ENCODE measurements at places on chromosomes 1 and 21.

DNA sequence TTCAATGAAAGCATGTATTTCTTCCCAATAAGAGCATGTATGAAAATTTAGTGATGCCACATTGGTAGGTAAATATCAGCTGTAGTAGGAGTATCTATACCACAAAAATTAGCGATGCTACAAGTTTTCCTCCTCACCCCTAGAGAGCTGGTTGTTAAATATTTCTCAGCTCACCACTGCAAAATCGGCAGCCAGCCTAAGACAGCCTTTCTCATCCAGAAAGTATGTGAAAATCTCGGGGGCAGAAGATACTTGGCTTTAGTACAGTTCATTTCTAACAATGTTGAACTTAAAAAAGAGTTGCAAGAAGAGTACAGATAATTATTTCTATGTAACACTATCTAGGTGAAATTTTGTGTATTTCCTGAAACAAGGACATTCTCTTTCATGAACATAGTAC is 235.4 kb downstream of the TPR start:
- no peak for DNase-seq

- no peak for DNase-seq
Measured at GRCh38 chr1:171748651-171749050, 6.8 kb upstream of the VAMP4 start.

GRCh38 chr21:43585924-43586413 is 73.3 kb downstream of the HSF2BP start:
- no peak for DNase-seq

DNA sequence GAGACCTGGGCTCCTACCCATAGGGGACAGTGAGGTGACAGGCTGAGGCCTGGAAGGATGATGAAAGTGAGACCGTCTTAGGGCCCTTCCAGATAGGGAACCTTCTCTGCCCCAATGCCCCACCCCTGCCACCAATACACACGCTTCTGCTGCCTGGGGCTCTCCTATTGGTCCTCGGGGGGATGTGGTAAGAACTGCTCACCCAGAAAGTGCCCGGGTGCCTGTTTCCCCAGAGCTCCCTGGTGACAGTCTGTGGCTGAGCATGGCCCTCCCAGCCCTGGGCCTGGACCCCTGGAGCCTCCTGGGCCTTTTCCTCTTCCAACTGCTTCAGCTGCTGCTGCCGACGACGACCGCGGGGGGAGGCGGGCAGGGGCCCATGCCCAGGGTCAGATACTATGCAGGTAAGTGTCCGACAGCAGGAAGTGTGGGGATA is 948 bp downstream of the SEMA4A start:
- DNase-seq = no peak

GRCh38 chr21:39971956-39972355 is 104.7 kb downstream of the PCP4 start:
- no peak for DNase-seq

DNA sequence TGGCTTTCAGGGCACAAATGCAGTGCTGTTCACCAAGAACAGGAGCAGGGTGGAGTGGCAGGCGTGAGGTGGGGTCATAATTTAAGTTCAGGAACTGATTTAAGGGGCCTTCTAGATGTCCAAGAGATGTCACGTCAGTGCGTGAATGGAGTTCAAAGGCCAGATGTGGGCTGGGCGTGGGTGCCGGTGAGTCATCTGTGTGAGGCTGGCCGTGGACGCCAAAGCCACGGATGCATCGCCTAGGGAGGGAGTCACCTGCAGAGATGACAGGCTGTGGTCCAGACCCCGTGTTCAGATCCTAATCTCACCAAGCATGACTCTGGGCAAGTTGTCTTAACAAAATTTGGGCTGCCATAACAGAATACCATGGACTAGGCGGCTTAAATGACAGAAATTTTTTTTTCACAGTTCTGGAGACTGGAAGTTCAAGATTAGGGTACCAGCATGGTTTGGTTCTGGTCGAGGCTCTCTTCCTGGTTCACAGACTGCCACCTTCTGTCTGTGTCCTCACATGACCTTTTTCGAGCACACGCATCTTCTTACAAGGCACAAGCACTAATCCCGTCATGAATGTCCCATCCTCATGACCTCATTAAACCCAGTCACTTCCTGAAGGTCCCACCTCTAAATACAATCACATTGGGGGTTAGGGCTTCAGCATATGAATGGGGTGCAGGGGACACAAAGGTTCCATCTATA is 109.6 kb downstream of the PRDM2 start:
- DNase-seq = no peak

- no peak for DNase-seq
Measured at GRCh38 chr1:91754348-91754747, 131.6 kb downstream of the TGFBR3 start.

DNA sequence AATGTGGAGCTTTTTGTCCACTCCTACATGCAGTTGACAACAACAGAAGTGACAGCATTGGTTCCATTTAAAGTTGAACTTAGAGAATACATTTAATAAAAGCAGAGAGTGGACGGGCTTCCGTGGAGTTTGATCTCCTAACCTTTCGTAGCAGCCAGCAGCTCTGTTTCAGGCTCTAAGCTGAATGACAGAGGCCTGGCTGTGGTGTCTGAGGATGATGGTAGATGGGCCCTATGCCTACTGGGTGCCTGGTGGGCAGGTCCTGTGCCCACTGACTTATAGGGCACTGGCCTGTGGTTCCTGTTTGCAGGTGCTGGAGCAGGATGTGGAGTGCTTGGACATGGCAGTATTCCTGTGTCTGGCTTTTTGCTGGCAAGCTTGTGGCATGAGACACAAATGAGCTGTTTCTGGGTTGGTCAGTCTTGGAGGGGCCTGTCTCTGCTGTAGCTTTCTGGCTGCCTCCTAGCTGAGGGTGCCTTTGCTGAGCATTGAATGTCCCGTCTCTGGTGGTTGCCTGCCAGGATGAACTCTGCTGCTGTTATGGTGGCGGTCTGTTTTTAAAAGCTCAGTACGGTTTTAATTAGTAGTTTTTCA is 54.6 kb downstream of the PRDM2 start:
- no peak for DNase-seq

- DNase-seq = no peak
Measured at GRCh38 chr21:36437745-36438128, 42.2 kb downstream of the CLDN14 start.

DNA sequence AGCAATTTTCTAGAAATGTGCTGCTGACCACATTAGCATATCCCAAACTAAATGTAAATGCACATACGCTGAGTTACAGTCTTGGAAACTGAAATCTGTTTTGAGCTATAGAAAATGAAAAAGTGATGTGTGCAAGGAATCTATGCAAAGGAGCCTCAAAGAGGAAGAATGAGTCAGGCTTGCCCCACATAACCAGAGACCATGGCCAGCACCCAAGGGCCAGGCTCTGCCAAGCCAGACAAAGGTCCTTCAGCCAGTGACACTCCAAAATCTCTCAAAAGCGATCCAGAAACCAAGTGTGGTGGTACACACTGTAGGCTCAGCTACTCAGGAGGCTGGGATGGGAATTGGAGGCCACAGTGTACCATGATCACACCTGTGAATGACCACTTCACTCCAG is 195.2 kb downstream of the TOMM20 start:
- no peak for DNase-seq

DNA sequence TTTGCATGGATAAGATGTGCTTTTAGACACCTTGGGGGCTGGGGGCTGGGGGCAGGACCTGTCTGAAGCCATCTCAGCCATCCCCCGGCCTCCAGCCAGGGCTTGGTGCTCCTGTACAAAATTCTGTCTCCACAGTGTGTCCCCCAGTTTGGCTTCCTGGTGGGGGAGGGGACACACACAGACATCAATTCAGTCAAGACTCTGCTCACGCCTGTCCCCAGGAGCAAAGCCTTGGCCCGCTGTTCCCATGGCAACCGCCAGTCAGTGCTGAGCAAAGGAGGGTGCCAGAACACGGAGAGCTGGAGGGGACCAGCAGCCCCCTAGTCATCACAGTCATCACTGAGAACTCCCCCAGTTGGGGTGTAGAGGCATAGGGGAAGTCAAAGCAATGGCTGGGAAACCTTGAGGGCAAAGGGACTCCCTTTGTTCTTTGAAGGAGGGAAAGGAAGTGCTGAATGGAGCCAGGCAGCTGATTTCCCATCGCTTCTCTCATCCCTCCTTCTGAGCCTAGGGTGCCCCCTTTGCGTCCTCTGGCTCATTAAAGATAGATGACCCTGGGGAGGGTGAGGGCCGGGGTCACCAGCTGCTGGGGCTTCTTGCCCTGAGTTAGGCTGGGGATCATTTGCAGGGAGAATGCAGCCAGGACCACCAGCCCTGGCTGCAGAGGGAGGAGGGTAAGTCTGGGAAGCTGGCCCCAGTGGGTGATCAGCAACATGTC is 134.9 kb upstream of the IPO9 start:
- DNase-seq = no peak

DNA sequence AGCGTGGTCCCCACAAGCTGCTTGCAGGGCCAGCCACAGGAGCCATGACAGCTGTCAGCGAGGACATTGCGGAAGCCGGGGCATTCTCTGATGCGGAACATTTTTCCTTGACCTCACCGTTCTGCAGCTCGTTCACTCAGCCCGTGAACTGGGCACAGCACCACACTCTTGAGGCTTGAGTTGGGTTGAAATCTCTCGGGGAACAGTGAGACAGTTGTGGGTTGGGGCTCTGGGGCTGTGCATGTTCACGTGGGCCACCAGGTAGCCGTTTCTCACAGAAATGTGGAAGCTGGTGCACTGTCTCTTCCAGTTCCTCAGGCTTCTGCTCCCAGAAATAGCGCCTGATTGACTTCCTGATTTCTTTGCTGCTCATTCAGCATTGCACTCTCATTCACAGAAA is 69.8 kb downstream of the SPSB1 start:
- no peak for DNase-seq
